ENCODE measurements at places on chromosomes 5 and 9.

DNA sequence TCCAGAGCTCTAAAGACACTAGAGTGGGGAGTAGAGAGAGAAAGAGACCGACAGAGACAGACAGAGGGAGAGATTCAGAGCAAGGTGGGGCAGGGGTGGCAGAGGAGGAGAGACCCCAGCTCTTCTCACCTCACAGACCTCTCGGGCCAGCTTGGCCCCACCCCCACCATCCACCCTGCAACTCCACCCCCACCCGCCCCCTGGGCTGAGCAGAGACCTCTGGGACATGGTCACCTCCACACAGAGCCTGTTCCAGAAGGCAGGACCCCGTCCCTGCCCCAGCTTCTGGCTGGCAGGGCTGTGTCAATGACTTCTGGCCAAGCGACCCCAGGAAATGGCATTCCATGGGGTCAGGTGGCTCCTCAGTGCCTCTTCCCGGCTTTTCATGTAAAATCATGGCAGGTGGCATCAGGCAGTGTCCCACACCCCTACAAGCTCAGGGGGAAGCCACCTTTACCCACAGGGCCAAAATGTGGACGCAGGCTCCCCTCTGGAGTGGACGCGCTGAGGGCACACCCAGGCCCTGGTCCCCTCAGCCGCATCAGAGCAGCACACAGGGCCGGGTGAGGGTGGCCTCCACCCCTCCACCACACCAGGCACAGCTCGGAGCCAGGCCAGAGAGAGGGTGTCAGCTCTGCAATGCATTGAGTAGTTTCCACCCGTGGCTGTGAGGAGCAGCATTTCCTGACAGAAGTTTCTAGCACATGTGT lies 131.2 kb upstream of the LPCAT1 start:
- DNase-seq = no peak

DNA sequence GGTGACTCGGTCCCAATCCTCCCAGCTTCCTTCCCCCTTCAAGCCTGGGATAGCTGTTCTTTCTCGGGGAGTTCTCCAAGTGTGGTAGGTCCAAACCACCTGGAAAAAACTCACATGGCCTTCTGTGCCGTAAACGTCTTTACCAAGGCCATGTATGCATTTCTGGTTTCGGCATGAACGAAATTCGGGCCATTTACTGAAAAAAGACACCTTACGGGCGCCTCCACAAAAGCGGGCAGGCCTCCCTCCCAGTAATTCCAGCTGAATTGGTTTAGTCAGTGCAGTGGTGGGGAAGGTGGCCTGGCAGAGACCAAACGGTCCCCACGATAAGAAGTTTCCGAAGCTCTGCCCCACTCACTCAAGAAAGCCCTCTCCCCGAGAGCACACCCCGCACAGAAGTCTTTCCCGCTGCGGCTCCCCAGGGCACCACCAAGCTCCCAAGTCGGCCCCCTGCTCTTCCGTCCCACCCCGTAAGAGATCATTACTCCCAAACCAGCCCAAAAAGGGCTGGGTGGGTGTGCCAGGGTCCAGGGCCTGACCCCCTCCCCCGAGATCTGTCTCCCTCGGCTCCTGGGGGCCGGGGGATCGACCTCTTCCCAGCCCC lies 86.3 kb upstream of the MELK start:
- DNase-seq = peak; percentile 18

GRCh38 chr5:78985116-78985724 lies at the start of gene ARSB:
Gene ARSB, minus strand, starts transcription at chr5:78985310. Its CDS starts 62 bp downstream, at chr5:78985248.
- peak; percentile 37 for DNase-seq

DNA sequence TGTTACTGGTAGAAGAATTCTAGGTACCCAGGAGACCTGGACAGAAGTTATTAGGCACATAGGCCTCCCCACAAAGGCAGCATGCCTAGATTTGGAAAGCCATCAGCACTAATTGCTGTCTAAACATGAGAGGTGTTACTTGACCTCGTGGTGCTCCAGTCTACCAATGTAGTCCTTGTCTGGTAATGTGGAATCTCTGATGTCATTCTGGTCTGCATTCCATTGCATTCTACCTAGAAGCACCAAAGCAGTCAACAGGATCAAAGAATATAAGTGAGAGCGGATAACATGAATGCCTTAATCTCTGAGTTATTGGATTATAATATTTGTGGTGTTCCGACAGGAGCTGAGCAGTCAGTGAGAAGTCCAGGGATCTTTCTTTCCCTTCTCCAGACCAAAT lies 175.2 kb downstream of the PSAT1 start:
- no peak for DNase-seq

DNA sequence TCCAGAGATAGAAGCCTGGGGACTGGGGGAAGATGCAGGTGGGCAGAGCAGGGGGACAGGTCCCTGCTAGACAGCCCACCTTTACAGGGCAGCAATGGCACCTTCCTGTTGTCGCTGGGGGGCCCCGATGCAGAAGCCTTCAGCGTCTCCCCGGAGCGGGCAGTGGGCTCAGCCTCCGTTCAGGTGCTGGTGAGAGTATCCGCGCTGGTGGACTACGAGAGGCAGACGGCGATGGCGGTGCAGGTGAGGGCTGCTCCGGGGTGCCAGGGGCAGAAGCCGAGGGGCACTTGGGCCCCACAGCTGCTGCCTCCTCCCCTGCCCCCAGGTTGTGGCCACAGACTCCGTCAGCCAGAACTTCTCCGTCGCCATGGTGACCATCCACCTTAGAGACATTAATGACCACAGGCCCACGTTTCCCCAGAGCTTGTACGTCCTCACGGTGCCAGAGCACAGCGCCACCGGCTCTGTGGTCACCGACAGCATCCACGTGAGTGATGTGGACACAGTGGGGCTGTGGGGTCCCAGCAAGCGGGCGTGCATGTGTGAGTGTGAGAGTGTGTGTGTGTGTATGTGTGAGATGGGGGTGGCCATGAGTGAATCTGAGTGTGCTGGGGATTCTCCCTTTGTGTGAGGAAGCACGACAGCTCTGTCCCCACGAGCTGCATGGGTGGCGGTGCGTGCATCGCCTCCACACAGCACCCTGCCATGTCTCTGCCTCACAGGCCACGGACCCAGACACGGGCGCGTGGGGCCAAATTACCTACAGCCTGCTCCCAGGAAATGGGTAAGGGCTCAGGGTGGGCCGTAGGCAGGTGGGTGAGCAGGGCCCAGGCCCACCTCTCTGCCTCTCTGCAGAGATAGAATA lies 28.4 kb downstream of the CDHR2 start:
- no peak for DNase-seq
